ENCODE measurements at places on chromosomes 7 and 10.
A peak's percentile ranks its signal among the peaks of the same experiment; 100 is the strongest.

GRCh38 chr10:75542906-75543305, 111.5 kb downstream of the LRMDA start:
- no peak for DNase-seq

- DNase-seq, result no peak
Observed at GRCh38 chr7:136228171-136228570, 251.0 kb upstream of the MTPN start.

- DNase-seq, result no peak
Observed at GRCh38 chr10:84478151-84478550, 149.8 kb downstream of the CCSER2 start.

DNA sequence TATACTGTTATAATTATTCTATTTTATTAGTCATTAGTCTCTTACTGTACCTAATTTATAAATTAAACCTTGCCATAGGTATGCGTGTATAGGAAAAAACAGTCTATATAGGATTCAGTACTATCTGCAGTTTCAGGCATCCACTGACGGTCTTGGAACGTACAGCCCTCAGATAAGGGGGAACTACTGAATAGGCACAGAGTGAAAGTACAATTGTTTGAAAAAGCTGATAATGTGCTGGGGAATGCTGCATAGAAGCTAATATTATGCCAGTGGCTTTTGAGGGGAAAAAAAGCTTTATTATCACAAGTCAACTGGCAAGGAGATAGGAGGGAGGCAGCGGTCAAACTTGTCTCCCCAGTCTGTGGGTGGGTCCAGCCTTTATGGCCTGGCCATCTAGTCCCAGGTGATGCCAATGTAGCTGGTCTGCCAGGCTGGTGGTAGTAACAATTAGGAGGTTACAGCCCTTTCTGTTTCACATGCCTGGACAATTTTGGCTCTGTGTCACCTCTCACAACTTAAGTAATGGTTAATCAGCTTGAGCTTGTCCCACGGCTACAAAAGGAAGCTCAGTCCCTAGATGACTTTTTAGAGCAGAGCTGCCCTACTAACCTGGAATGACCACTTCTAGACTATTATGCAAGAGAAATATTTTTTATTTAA, 8.3 kb upstream of the FMC1 start:
- no peak for DNase-seq

- no peak for DNase-seq
Observed at GRCh38 chr10:121154310-121154709, 303.1 kb downstream of the WDR11 start.

DNA sequence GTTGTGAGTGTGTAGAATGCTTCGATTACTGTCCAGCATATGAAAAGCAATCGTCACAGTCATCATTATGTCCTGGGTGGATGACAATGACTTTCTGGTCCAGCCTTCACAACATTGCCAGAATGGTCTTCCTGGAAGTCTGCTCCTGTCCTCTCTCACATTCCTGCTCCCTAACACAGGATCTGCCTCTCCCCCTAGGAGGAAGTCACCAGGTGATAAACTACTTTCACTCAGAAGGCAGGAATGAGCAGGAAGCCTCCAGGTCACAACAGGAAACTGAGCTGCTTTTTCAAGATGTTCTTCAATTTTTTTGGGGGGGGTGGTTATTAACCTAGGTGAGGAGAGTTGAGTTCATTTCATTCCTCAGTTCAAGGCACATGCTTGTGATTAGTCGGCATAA, 13.6 kb upstream of the GPNMB start:
- no peak for DNase-seq

GRCh38 chr10:29140151-29140550, 148.7 kb upstream of the LYZL1 start:
- DNase-seq, result no peak

- DNase-seq, result no peak
Observed at GRCh38 chr10:91969297-91969696, 45.7 kb downstream of the BTAF1 start.

GRCh38 chr7:125122173-125122572, 192.5 kb upstream of the POT1 start:
- no peak for DNase-seq

- no peak for DNase-seq
Observed at GRCh38 chr10:85621562-85621961, 745.0 kb downstream of the GRID1 start.

- no peak for DNase-seq
Observed at GRCh38 chr10:46539596-46540411, 16.7 kb downstream of the GPRIN2 start.

- DNase-seq, result no peak
Observed at GRCh38 chr10:132559538-132559937, 22.0 kb downstream of the INPP5A start.

DNA sequence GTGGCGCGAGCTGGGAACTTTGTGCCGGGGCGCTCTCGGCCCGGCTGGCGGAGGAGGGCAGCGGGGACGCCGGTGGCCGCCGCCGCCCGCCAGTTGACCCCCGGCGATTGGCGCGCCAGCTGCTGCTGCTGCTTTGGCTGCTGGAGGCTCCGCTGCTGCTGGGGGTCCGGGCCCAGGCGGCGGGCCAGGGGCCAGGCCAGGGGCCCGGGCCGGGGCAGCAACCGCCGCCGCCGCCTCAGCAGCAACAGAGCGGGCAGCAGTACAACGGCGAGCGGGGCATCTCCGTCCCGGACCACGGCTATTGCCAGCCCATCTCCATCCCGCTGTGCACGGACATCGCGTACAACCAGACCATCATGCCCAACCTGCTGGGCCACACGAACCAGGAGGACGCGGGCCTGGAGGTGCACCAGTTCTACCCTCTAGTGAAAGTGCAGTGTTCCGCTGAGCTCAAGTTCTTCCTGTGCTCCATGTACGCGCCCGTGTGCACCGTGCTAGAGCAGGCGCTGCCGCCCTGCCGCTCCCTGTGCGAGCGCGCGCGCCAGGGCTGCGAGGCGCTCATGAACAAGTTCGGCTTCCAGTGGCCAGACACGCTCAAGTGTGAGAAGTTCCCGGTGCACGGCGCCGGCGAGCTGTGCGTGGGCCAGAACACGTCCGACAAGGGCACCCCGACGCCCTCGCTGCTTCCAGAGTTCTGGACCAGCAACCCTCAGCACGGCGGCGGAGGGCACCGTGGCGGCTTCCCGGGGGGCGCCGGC, 870 bp downstream of the FZD1 start:
- DNase-seq, result peak; percentile 32

GRCh38 chr10:35607475-35608327, 2.6 kb downstream of the GJD4 start:
- no peak for DNase-seq

DNA sequence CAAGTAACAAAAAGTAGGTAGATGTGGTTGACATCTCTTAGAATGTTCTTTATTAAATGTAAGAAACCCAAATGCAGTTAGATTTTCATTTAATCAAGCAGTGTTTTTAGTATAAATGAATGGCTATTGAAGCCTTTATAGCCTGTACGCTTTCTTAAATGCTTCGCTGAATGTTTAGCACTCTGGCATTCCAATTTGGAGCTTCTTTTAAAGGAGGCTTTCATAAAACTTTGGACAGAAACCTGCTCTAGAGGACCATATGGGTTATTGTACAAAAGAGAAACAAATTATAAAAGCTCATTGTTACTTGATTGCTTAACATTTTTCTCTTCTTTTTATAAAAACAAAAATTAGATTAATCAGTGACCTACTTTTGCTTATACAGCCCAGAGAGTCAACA, 59.5 kb downstream of the KCND2 start:
- no peak for DNase-seq

DNA sequence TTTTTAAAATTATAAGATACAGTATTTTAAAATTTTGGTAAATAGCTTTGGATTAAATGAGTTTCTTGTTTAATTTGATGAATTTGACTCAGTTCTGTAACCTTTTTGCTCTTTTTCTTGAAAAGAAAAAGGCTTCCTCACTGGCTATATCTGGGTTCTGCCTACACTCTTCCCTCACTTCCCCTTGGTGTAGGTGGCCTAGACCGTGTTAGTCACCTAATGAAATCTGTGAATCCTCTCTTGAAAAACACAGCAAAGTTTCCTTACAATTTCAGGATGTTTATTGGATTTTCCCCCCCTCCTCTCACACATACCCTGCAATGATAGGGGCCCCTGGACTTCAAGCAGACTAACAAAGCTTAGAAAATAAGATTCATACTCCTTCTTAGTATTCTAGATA, 231.6 kb downstream of the ADK start:
- no peak for DNase-seq

DNA sequence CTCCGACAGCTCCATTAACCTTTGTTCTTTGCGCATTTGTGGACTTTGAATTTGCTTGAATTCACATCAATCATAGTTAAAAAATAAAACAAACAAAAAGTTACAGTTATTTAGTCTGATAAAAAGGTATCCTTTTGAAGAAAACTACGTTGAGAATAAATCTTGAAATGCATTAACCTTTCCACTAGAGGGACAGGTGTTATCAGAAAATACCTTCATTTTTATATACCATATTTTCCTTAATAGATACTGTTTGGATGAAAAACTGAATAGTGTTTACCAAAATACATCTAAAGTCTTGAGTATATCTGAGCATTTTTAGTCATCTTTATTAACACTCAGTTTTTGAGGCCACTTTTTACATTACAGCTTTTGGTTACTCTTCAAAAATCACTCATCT, 371.9 kb downstream of the ZWINT start:
- no peak for DNase-seq

GRCh38 chr7:51023547-51023946, 240.9 kb upstream of the GRB10 start:
- DNase-seq, result no peak

- no peak for DNase-seq
Observed at GRCh38 chr7:155871211-155871610, 58.9 kb upstream of the SHH start.

DNA sequence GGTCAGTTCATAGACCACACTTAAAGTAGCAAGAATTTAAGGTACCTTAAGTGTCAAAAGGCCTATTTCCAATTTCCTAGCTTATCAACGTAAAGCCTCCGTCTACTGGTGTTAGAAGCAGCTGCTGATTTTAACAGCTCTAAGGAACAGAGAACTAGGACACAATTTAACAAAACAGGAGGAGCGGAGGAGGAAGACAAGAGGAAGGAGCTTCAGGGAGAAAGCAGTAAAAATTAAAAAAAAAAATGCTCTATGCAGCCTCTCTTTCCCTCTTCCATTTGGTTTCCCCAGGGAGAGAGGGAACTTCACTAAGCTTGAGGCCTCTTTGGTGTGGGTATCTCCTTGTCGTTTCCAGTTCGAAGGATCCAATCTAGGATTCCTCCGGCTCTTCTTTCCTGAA, 22.7 kb downstream of the ARHGAP21 start:
- DNase-seq, result no peak

DNA sequence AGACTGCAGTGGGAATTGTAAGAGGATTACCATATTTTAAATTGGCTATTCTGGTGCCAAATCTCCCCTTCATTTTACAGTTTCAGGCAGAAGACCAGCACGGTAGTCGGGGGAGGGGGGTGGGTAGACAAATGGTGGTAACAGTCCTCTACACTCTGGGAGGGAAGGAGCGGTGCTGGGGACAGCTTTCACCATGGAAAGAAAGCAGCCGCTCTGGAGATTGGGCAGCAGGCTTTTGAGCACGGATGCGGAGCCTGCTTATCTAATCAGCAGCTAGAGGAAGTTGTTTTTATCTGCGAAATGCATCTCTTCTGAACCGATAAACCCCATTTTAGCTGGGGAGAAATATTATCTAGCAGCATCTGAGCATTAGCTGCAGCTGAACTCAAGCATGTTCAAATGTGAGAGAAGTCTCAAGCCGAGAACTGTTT, 28.7 kb downstream of the IKZF1 start:
- DNase-seq, result no peak

DNA sequence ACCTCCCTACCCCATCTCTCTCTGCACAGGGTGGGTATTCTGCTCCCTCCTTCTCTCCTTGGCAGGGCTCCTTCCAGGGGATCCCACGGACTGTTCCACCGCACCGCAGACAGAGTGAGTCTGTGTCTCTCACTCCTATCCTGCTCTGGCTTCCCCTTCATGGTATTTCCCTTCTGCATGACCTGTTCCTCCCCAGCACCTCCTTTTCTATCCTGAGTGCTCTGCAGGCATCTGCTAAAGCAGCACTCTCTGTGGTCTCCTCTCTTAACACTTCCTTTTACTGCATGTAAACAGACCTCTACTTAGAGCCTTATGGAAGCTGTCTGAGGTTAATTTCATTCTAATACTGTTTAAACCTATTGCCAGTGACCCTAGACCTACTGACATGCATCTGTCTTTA, 171.5 kb downstream of the CCSER2 start:
- DNase-seq, result no peak

DNA sequence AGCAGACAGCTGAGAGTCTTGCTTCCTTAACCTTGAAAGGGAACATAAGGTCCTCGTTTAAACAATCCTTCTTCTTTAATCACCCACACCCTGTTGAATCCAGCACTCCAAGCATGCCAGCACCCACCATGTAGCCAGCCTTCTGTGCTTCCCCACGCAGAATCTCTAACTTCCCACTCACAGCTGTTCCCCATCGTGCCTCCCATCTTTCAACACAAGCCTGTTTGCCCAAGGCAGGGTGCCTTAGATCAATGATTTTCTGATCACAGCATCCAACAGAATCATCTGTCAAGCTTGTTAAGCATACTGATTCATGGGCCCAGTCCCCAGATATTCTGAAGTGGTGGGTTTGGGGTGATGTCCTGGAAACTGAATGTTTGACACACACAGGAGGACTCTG, 530.8 kb downstream of the SH2D4B start:
- no peak for DNase-seq

- DNase-seq, result no peak
Observed at GRCh38 chr7:99383791-99384370, 9.4 kb downstream of the ARPC1B start.

DNA sequence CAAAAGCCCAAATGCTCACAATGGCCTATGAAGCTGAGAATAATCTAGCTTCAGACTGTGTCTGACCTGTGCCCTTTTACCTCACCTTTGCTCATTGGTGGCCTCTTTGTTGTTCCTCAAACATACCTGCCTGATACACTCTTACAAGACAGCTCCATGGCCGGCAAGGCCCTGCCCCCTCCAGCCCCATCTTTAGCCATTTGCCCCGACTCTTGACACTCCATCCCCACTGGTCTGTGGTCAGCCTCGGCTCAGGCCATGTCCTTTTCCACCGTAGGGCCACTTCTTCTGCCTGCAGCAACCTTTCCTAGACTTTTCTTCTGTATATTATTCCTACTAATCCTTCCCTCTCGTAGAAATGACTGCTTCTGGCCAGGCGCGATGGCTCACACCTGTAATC, 265.2 kb downstream of the RPS24 start:
- no peak for DNase-seq
